ENCODE measurements at places on chromosomes 5 and 9. TPM values are rescaled to one million over a fixed set of nuclear protein-coding genes. Genes with fewer than 3 reads are reported as not detected.

Gene GABRP
- total RNA-seq = not detected

Gene GPX3
- 12.2 TPM for total RNA-seq

Gene IL13
- total RNA-seq = not detected

- H3K36me3 ChIP-seq = no peaks in the 10 kb centered on the region
- H3K4me3 ChIP-seq = no peak overlapping the region
- H3K27ac ChIP-seq = peak overlapping the region; percentile 71
- no peak for DNase-seq
- H3K27me3 ChIP-seq = no peaks in the 10 kb centered on the region
These were observed 339.2 kb downstream of the ADAMTS6 start for GRCh38 chr5:65142511-65143011.

GRCh38 chr9:125845271-125845808 is 98.2 kb downstream of the PBX3 start:
- no peak overlapping the region for H3K4me3 ChIP-seq
- DNase-seq = no peak
- no peaks in the 10 kb centered on the region for H3K27me3 ChIP-seq
- no peaks in the 10 kb centered on the region for H3K36me3 ChIP-seq

DNA sequence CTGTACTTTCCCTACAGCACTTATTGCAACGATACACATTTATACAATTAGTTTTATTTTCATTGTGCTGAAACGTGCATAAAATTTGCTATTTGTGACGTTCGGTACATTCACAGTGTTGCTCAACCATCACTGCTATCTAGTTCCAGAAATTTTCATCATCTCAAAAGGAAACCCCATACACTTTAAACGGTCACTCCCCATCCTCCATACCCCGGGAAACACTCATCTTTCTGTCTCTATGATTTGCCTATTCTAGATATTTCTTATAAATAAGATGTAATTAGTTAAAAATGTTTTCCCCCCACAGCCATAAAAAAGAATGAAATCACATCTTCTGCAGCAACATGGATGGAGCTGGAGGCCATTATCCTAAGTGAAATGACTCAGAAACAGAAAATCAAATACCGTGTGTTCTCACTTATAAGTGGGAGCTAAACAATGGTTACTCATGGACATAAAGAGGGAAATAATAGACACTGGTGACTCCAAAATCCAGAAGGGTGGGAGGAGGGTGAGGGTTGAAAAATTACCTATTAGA is 40.2 kb upstream of the TEX48 start:
- H3K36me3 ChIP-seq = no peaks in the 10 kb centered on the region
- H3K27me3 ChIP-seq = no peaks in the 10 kb centered on the region
- peaks cover 24% of the 10 kb centered on the region for H3K4me1 ChIP-seq
- DNase-seq = no peak
- H3K4me3 ChIP-seq = no peak overlapping the region

GRCh38 chr5:84249918-84250630 is 134.6 kb downstream of the EDIL3 start:
- peaks cover 6% of the 10 kb centered on the region for H3K36me3 ChIP-seq
- H3K4me3 ChIP-seq = peak overlapping the region; percentile 2
- H3K27ac ChIP-seq = peak overlapping the region; percentile 91
- H3K27me3 ChIP-seq = no peaks in the 10 kb centered on the region
- H3K4me1 ChIP-seq = peaks cover 37% of the 10 kb centered on the region

DNA sequence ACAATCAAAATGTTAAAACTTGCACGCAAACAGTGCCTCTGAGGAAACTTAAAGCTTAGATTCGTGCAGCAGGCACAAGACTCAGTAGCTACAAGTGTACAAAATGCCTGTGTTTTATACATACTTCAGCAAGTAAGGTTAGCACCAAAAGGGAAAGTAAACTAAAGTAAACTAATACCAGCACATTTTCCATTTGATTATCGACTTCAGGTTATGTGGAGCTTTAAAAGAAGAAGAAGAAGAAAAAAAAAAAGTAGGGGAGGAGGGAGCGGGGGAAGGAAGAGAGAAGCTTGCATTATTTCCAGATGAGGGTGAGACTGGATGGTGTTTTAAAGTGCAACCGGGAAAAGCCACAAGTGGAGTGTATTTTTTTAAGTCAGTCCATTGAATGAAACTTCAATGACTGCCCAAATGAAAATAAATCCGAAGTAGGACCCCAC is 596 bp upstream of the ADAMTS6 start:
- no peaks in the 10 kb centered on the region for H3K27me3 ChIP-seq
- peak overlapping the region; percentile 46 for H3K4me3 ChIP-seq
- peak overlapping the region; percentile 77 for H3K27ac ChIP-seq

DNA sequence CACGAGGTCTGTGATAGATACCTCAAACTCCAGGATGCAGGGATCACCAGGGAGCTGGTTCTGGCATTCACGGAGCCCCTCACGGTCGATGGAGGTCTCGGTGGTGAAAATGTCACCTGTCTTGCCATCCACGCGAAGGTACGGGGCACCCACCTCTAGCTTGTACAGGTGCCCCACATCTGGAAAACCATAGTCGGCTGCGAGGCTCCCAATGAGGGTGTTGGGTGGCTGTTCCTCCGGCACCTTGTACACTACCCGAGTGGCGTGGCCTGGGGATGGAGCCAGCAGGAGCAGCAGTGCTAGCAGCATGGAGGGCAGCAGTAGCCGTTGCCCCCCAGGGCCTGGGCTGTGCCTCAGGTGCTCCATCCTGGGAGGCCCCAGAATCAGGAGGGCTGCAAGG is 9.2 kb downstream of the PCDH1 start:
- DNase-seq = no peak
- H3K36me3 ChIP-seq = no peaks in the 10 kb centered on the region
- H3K27ac ChIP-seq = no peak overlapping the region
- H3K4me3 ChIP-seq = no peak overlapping the region
- peaks cover 89% of the 10 kb centered on the region for H3K27me3 ChIP-seq
- H3K4me1 ChIP-seq = no peaks in the 10 kb centered on the region
